ENCODE measurements at places on chromosomes 2 and 18. TPM values are rescaled to one million over a fixed set of nuclear protein-coding genes. Genes with fewer than 3 reads are reported as not detected.

DSG1 gene
- not detected for total RNA-seq

KCNE4 gene
- not detected for total RNA-seq

LRPPRC gene
- total RNA-seq, result 220 TPM

PIAS2 gene
- total RNA-seq, result 38.8 TPM

KYNU gene
- total RNA-seq, result 0.20 TPM

NETO1 gene
- total RNA-seq, result not detected

GRCh38 chr2:121998751-121999150 lies 243.3 kb downstream of the TSN start:
- DNase-seq, result no peak

GRCh38 chr2:73028841-73029240 lies 42.7 kb downstream of the SFXN5 start:
- DNase-seq, result no peak

DNA sequence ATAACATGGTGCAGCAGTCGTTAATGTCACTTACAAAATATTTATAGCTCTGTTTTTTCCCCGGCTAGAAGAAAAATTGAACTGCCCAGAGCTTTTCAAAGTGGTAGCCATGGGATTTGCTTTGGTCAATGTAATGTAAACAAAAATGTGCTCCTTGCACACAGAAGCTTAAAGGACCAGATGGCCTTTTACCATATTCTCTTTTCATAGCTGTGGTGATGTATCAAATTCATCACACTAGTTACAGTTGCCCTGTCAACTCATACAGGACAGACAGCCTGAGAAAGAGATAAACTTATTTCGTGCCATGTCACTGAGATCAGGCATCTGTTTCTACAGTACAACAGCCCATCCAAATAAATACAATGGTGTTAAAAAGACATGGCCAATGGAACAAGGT lies 368.1 kb upstream of the CDH19 start:
- no peak for DNase-seq

- DNase-seq, result no peak
Observed at GRCh38 chr18:47506897-47507296, 255.4 kb upstream of the SKOR2 start.

DNA sequence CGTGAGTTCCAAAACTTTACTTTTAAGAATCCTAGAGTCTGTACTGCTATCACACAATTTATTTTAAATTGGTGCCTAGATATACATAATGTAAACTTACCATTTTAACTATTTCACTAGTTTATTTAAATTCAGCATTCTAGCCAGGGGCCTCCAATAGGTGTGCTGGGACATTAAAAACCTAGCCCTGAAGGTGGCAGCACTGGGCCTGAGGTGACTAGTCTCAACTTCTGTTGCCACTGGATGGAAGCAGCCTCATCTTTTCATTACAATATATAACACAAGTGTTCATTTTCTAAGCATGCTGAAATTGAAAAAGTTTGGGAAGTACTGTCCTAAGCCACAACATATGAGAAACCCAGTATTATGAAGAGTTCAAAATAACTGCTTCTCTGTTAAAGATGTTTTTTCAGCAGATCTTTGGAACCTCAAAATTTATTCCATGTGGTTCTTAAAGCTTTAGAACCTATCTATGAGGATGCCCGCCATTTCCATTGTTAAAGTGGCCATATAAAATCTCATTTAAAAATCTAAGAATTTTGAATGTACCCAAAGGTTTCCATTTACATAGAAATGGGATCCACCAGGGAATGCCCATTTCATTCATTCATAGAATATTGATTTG lies 2.9 kb upstream of the RBBP8 start:
- peak; percentile 73 for DNase-seq

GRCh38 chr2:158232476-158232875 lies 130.8 kb downstream of the UPP2 start:
- no peak for DNase-seq

DNA sequence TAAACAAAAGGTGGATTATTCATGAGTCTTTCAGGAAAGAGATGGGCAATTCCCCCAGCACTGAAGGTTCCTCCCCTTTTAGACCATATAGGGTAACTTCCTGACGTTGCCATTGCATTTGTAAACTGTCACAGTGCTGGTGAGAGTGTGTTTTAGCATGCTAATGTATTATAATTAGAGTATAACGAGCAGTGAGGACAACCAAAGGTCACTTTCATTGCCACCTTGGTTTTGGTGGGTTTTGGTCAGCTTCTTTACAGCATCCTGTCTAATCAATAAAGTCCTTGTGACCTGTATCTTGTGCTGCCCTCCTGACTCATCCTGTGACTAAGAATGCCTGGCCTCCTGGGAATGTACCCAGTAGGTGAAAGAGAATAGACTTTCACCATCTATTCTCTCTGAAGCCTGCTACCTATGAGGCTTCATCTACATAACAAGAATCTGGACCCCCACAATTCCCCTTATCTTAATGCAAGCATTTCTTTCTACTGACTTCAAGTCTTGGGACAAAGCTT lies 148.7 kb downstream of the CABLES1 start:
- peak; percentile 37 for DNase-seq

DNA sequence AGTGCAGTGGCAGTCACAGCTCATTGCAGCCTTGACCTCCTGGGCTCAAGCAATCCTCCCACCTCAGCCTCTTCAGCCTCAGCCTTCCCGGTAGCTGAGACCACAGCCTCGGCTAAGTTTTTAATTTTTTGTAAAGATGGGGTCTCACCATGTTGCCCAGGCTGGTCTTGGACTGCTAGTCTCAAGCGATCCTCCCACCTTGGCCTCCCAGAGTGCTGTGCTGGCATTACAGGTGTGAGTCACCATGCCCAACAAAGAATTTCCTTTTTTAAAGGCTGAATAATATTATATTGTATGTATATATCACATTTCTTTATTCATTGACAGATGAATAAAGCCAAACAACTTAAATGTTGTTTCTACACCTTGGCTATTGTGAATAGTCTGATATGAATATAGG lies 42.5 kb downstream of the MOB4 start:
- no peak for DNase-seq

DNA sequence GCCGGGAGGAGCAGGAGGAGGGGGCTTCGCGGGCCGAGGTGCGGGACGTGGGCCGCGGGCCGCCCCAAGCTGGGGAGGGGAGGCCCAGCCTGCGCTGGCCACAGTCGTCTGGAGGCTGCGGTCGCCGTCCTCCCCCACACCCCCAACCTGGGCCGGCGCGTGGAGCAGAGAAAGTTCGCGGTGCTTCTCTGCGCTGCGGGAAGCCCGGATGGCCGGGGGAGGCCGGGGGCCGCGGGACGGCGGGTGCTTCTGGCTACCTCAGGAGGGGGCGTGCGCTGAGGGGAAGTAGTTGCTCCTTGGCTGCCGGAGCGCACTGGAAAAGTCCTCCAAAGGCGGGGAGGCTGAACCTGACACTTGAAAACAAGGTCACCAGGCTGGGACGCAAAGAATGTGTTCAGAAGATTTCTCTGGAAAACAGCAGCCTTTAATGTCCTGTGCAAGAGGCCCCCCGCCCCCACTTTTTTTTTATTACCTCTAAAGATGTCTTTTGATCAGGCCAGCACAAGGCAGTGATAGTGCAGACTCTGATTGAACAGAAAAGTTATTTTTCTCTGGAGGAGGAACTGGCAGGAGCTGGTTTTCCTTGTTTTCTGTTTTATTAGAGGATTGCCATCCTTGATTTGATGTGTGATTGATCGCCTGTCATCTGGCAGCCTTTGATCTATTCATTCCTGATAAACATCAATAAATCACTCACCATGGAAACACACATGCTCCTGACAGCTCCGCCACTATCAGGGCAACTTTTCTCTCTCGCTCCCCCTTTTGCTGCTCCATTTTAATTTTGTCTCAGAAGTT lies 1.6 kb downstream of the TSHZ1 start:
- DNase-seq, result peak; percentile 43

DNA sequence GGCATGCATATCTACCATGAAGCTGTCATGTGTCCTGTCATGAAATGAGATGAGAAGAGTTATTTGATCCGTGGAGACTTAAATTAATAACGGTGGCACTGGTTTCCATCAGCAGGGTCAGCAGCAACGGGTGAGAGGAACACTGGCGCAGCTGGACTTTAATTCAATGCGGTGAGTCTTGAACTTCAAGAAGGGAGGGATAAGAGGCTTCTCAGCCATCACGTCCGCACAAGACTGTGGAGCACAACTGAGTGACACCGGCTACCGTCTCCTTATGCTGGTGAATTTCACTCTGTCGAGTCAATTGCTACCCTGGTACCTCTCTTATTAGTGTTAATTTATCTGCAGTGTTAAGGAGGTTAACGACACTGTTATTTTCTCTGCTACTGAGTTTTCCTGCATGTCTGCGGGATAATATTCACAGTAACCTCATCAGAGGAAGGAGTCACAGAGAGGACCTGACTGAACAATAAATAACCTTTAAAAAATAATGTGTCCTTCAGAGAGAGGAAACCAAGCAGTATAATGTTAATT lies 236.8 kb downstream of the EPHA4 start:
- no peak for DNase-seq

GRCh38 chr2:43224571-43225092 lies 1.8 kb downstream of the ZFP36L2 start:
- peak; percentile 65 for DNase-seq

- no peak for DNase-seq
Observed at GRCh38 chr18:42901161-42901560, 214.3 kb downstream of the RIT2 start.

DNA sequence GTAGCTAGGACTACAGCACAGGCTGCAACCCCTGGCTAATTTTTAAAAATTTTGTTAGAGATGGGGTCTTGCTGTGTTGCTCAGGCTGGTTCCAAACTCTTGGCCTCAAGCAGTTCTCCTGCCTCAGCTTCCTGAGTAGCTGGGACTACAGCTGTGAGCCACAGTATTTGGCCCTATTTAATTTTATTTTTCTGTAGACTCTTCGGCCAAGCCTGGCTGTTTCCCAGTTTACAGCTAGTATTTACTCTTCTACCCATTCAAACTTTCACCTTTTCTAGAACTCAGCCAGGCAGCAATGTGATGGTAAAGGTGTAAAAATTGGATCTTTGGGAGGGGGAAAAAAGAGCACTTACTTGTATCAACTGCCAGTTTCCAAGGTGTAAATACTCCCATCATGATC lies 35.3 kb downstream of the SH3RF3 start:
- no peak for DNase-seq

DNA sequence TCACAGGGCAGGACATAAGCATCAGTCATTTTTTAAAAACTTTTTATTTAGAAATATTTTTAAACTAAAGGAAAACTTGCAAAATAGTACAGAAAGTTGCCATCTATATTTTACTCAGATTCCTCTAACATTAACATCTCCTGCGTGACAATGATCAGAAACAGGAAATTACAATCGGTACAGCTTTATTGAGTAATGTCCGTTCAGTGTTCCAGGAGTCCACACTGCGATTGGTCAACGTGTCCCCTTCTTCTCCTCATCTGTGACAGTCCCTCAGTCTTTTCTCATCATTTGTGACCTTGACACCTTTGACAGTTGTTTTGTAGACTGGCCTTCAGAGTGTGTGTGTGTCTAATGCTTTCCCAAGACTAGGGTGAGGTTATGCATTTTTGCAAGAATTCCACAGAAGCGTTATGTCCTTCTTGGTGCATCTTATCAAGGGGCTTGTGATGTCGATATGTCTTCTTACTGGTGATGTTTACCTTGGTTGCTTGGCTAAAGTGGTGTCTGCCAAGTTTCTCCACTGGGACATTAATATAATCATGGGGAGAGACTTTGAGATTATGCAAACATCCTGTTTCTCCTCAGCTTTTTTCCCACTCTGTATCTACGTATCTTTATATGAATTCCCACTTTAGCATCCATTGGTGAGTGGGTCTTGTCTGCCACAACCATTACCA lies 21.4 kb upstream of the TMEM177 start:
- no peak for DNase-seq

- DNase-seq, result peak; percentile 31
Observed at GRCh38 chr2:220687231-220687843, 884.8 kb downstream of the EPHA4 start.

- DNase-seq, result no peak
Observed at GRCh38 chr2:15704086-15704787, 112.6 kb downstream of the DDX1 start.

DNA sequence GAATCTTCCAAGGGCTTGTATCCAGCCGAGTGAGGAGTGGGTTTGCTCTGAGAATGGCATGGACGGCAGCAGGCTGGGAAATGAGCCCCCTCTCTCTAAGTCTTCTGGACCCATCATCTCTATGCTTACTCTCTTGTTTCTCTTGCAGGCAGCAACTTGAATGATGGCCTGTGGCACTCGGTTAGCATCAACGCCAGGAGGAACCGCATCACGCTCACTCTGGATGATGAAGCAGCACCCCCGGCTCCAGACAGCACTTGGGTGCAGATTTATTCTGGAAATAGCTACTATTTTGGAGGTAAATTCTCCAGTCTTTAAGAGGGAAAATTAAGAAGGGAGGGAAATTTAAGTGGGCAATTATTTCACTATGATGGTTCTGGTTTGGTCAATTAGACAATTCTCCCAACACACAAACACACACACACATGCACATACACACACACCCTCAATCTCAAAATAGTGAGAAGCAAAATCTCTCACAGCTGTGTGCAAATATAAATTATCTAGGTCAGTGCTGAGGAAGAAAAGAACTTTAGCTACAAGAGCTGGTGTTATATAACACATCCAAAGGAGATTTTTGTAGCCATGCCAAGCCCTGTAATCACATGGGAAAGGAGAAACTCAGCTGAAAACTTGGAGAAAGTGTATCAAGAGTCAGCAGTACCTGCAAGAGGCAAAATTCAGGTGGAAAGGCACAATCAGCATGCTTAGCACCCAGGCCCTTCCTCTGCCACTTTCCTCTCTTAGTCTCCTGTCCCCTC lies 499.2 kb downstream of the CNTNAP5 start:
- no peak for DNase-seq

- no peak for DNase-seq
Observed at GRCh38 chr2:69789772-69790600, 39.5 kb upstream of the GMCL1 start.

GRCh38 chr18:36717422-36718110 lies 111.2 kb downstream of the TPGS2 start:
- no peak for DNase-seq

DNA sequence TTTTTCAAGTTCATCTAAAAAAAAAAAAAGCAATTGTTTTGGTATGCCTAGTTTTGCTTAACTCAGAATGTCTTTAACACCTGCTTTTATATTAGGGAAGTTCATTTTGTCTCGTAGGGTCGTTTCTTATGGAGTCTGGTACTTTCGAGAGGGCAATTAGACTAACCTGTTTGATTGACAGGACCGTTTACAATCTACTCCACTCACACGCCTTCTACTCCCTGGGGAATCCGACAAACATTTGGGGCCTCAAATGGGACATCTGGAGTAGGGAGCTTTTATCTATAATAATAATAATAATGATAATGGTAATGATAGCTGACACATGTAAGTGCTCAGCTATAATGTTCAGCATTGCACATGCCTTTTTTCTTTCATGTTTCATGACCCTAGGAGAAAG lies 261.6 kb upstream of the RASGRP3 start:
- DNase-seq, result no peak

Data from activated naive CD8-positive, alpha-beta T cell treated with anti-CD3 and anti-CD28 coated beads for 36 hours (primary cell).